K562 (cell line): ENCODE measurements at places on chromosomes 5 and 9. TPM values are rescaled to one million over a fixed set of nuclear protein-coding genes. Genes with fewer than 3 reads are reported as not detected.

GRCh38 chr5:35063414-35063813, 15.7 kb upstream of the AGXT2 start:
- no peak for DNase-seq
- no peak overlapping the region for H3K4me3 ChIP-seq
- H3K27ac ChIP-seq: no peak overlapping the region
- no peaks in the 10 kb centered on the region for H3K4me1 ChIP-seq

The SLIT3 gene
- 0.04 and 0.13 TPM in 2 replicates for total RNA-seq

- no peak for DNase-seq
- peaks cover 55% of the 10 kb centered on the region for H3K4me1 ChIP-seq
- no peaks in the 10 kb centered on the region for H3K27me3 ChIP-seq
- no peak overlapping the region for H3K27ac ChIP-seq
- H3K36me3 ChIP-seq: peaks cover 57% of the 10 kb centered on the region
Measured at GRCh38 chr9:136229096-136230065, 16.2 kb downstream of the QSOX2 start.

DNA sequence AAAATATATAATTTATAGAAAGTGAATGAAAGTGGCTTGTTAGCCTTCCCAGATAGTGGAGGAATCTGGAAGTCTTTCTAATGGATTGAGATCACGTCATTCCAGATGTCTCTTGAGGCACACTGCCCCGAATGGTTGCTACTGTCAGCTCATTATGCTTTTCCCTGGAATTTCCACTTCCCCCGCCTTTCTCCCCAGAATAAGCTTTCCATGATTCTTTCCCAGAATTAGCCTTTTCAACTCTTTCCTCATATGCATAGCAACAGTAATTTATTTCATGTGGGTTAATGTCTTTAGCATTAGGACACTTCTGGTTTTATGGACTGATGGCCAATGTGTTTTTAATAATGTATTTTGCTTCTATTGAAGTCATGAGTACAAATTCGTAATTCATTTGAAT, 81.5 kb downstream of the PALM2AKAP2 start:
- no peaks in the 10 kb centered on the region for H3K36me3 ChIP-seq
- no peak overlapping the region for H3K27ac ChIP-seq
- no peak for DNase-seq
- no peaks in the 10 kb centered on the region for H3K4me1 ChIP-seq
- no peak overlapping the region for H3K4me3 ChIP-seq

DNA sequence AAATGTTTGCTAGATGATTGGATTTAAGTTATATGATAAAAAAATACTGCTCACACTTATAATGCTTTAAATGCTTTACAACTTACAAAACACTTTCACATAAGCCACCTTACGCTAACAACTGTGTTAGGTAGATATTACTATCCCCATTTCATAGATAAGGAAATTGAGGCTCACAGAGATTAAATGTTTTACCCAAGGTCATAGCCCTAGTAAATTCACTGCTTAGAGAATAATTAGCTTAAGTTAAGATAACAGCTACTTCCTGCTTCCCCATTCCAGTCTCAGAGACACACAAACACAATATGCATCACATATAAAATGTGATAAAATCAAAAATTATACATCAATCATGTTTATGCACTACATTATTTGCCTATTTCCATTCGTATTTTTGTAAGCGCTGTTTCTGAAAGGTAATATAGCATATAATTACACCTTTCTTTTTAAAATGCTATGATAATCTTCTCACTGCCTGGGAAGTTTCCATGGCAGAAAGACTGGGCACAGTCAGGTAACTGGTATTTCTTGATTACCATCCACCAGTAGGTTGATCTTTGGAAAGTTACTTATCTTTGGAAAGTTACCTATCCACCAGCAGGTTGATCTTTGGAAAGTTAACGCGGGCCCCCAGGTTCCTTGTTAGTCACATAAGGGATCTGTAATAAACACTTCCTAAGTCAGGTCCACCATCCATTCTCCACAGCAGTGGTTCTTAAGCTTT, 101.1 kb downstream of the NFIB start:
- H3K4me3 ChIP-seq: no peak overlapping the region
- H3K4me1 ChIP-seq: no peaks in the 10 kb centered on the region
- no peaks in the 10 kb centered on the region for H3K36me3 ChIP-seq
- H3K27me3 ChIP-seq: 0 out of 2 replicates have a peak, but pooled peaks cover 4% of the 10 kb centered on the region
- H3K27ac ChIP-seq: no peak overlapping the region

DNA sequence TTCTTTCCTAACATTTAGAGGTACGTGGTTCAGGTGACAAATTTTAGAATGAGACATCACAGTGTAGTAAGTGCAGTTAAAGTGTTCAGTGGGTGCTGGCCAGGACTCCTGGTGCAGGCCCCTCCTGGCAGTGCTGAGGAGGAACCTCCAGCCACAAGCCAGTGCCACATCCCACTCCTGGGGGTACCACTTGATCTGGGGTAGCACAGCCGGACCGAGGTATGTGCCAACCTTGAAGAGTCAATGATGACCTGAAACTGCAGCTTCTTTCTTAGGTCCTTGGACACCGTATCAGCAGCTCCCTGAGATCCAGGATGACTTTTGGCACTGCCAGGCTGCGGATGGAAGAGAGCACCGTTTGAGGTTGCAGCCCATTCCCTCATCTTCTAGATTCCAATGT, 310.4 kb upstream of the IRX4 start:
- H3K4me1 ChIP-seq: no peaks in the 10 kb centered on the region
- peaks cover 16% of the 10 kb centered on the region for H3K27me3 ChIP-seq
- DNase-seq: no peak

GRCh38 chr5:96758621-96759020, 49.1 kb downstream of the ERAP1 start:
- no peaks in the 10 kb centered on the region for H3K27me3 ChIP-seq
- no peak overlapping the region for H3K4me3 ChIP-seq
- no peaks in the 10 kb centered on the region for H3K4me1 ChIP-seq

GRCh38 chr9:91354881-91355280, 6.8 kb downstream of the AUH start:
- H3K4me3 ChIP-seq: no peak overlapping the region
- peaks cover 68% of the 10 kb centered on the region for H3K36me3 ChIP-seq
- H3K27ac ChIP-seq: no peak overlapping the region
- H3K27me3 ChIP-seq: no peaks in the 10 kb centered on the region
- no peak for DNase-seq

The BRINP1 gene
- total RNA-seq: not detected in 2 replicates

The SCGB3A1 gene
- total RNA-seq: 0.33 TPM in 1 of 2 replicates, not detected in the other

- no peak for DNase-seq
- H3K27me3 ChIP-seq: no peaks in the 10 kb centered on the region
- H3K27ac ChIP-seq: no peak overlapping the region
- no peak overlapping the region for H3K4me3 ChIP-seq
- H3K36me3 ChIP-seq: no peaks in the 10 kb centered on the region
Measured at GRCh38 chr5:27639005-27639612, 600.7 kb upstream of the CDH9 start.

The BTNL8 gene
- 0.13 TPM in 1 of 2 replicates, not detected in the other for total RNA-seq

GRCh38 chr5:174692982-174693422, 31.4 kb upstream of the MSX2 start:
- H3K27ac ChIP-seq: no peak overlapping the region
- DNase-seq: no peak
- no peaks in the 10 kb centered on the region; the same call in 1 of the 2 replicates for H3K4me1 ChIP-seq
- H3K27me3 ChIP-seq: peaks cover 57% of the 10 kb centered on the region

GRCh38 chr5:15577831-15578230, 77.9 kb downstream of the FBXL7 start:
- no peak overlapping the region for H3K4me3 ChIP-seq
- no peaks in the 10 kb centered on the region for H3K27me3 ChIP-seq
- H3K4me1 ChIP-seq: no peaks in the 10 kb centered on the region
- no peak overlapping the region for H3K27ac ChIP-seq

GRCh38 chr9:31040564-31040963, 1343.9 kb upstream of the ACO1 start:
- no peak for DNase-seq
- no peak overlapping the region for H3K4me3 ChIP-seq
- H3K27ac ChIP-seq: no peak overlapping the region

DNA sequence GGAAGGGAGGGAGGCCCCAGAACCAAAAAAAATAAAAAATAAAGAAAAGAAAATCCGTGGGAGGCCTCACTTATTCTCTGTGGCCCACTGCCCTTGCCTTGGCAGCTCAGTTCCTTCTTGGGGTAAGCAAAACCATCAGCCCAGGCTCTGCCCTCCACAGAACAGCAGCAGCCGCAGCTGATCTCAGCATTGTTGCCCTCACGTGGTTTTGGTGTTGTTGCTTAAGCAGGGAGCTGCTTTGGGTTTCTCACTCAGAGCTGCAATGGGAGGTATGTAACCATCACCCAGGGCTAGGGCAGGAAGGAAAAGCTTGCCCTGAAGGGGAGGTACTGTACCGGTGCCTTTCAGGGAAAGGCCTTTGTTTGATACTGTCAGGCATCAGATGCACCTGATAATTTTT, 374.7 kb upstream of the WWC1 start:
- H3K27me3 ChIP-seq: no peaks in the 10 kb centered on the region
- DNase-seq: no peak
- no peak overlapping the region for H3K4me3 ChIP-seq
- no peaks in the 10 kb centered on the region for H3K36me3 ChIP-seq
- no peak overlapping the region for H3K27ac ChIP-seq

DNA sequence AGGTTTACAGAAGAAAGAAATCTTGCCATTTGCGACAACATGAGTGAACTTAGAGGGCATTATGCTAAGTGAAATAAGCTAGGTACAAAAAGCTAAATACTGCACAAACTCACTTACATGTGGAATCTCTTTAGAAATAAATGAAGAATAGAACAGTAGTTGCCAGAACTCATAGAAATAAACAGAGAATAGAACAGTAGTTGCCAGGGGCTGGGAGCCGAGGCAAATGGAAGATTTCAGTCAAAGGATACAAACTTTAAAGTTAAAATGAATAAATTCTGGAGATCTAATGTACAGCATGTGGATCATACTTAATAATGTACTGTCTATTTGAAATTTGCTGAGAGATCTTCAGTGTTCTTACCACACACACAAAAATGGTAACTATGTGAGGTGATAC, 63.4 kb downstream of the FAM81B start:
- H3K4me3 ChIP-seq: no peak overlapping the region
- H3K27me3 ChIP-seq: no peaks in the 10 kb centered on the region; the same call in 1 of the 2 replicates
- no peaks in the 10 kb centered on the region for H3K36me3 ChIP-seq
- no peak overlapping the region for H3K27ac ChIP-seq

DNA sequence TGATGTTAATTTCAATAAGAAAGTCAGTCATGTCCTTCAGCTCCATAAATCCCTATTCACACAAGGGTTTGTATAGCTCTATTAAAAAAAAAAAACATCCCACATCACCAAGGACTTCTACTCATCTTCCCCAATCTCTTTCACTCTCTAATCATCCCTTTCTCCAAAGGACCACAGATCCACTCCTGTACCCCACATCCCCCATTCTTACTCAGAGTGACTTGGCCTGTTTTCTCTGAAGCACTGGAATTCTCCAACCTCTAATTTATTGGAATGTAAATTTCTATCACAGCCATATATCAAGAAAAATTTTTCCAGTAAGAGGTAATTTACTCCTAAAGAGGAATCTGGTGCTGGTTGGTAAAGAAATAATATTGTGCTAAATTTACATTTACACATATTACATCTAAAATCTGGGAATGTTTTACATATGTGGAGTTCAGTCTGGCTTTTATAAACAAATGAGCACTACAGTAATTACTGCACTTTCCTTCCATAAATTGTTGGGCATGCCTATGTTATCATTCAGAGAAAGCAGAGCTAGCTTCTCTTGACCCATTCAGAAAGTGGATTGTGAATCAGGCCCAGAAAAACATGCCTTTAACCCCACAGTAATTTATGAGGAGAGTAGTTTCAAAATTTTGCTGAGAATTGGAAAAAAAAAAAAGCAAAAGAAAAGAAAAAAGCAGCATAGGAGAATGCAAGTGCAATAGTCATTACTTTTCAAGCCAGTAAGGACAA, 399.5 kb upstream of the TNC start:
- no peaks in the 10 kb centered on the region for H3K27me3 ChIP-seq
- H3K4me3 ChIP-seq: no peak overlapping the region
- no peak for DNase-seq
- H3K27ac ChIP-seq: no peak overlapping the region
- no peaks in the 10 kb centered on the region for H3K36me3 ChIP-seq
- no peaks in the 10 kb centered on the region for H3K4me1 ChIP-seq

- H3K4me1 ChIP-seq: no peaks in the 10 kb centered on the region
- no peak overlapping the region for H3K4me3 ChIP-seq
- no peak overlapping the region for H3K27ac ChIP-seq
- DNase-seq: no peak
- no peaks in the 10 kb centered on the region for H3K27me3 ChIP-seq
Measured at GRCh38 chr5:127316011-127316410, 25.4 kb downstream of the MEGF10 start.

GRCh38 chr5:143432658-143433239, 29.3 kb upstream of the NR3C1 start:
- H3K36me3 ChIP-seq: no peaks in the 10 kb centered on the region
- no peaks in the 10 kb centered on the region; the same call in 2 of the 3 replicates for H3K4me1 ChIP-seq
- no peak overlapping the region for H3K27ac ChIP-seq

GRCh38 chr9:135971892-135972291, 10.7 kb upstream of the UBAC1 start:
- no peak overlapping the region for H3K27ac ChIP-seq
- peak; percentile 82 for DNase-seq
- H3K4me1 ChIP-seq: peaks cover 29% of the 10 kb centered on the region
- no peaks in the 10 kb centered on the region for H3K36me3 ChIP-seq
- H3K4me3 ChIP-seq: no peak overlapping the region

The RASGEF1C gene
- total RNA-seq: 0.31 and 0.35 TPM in 2 replicates

DNA sequence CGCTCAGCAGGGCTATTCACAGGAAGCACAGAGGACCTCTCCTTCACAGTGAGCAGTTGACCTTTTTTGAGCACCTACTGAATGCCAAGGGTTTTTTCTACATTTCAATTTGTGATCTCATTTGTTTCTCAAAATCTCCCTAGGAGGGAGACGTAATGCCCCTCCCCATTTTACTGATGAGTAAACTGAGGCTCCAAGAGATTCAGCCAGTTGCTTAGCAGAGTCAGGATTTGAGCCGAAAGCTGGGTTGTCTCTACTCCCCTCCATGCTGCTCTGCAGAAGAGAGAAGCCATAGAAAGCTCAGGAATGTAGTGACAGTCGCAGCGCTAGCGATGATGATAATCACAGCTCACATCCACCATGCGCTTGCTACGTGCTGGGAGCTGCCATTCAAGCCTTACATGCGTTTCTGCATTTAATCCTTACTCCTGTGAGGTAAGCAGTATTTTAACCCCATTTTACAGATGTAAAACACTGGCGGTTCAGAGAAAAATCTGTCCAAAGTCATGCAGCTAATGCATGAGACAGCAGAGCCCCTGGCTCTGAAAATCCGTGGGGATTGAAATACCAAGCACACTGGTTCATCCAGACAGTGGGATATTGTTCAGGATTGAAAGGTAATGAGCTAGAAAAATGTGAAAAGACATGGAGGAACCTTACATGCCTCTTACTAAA, 33.8 kb downstream of the ERGIC1 start:
- no peak for DNase-seq
- no peak overlapping the region for H3K4me3 ChIP-seq
- peaks cover 11% of the 10 kb centered on the region for H3K4me1 ChIP-seq
- no peaks in the 10 kb centered on the region for H3K36me3 ChIP-seq
- H3K27ac ChIP-seq: no peak overlapping the region

The SUB1 gene
- total RNA-seq: 494 and 558 TPM in 2 replicates

GRCh38 chr5:135534609-135535419, 950 bp downstream of the NEUROG1 start:
- no peaks in the 10 kb centered on the region for H3K4me1 ChIP-seq
- no peak overlapping the region for H3K4me3 ChIP-seq
- DNase-seq: no peak
- 0 out of 2 replicates have a peak, but pooled peaks cover 3% of the 10 kb centered on the region for H3K27me3 ChIP-seq
- H3K36me3 ChIP-seq: no peaks in the 10 kb centered on the region
